Activated T-helper 2 cell treated with anti-CD3 and anti-CD28 coated beads, Interferon-gamma antibody, Interleukin-2, Interleukin-4, amounts not matched to agents 10 μg/mL and 5 μg/mL and 100 μg/mL, durations not matched to agents 14 hours and 24 hours and 36 hours (primary cell): ENCODE measurements at places on chromosomes 3 and 15. TPM values are rescaled to one million over a fixed set of nuclear protein-coding genes. Genes with fewer than 3 reads are reported as not detected.

DNA sequence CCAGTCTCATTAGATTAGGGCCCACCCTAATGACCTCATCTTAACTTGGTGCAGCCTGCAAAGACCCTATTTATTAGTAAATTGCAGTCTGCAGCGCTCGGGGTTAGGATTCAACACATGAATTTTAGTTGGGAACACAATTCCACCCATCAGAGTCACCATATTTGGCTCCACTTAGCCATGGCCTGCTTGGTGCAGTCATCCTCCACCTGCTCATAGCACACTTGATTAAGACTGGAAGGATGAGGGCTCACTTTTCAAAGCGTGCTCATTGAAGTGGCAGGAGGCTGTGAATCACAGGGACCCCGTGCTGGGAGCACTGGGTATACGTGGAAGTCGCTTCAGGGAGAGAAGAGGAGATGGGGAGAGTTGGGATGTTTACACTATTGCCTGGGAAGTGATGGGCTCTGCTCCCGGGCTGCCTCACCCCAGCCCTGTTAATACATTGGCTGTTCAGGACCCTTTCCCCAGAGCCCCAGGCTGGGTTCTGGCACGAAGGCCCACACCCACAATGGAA is 68.2 kb downstream of the ASB7 start:
- no peaks in the 10 kb centered on the region for H3K4me1 ChIP-seq
- no peak for DNase-seq
- no peak overlapping the region for H3K27ac ChIP-seq

Gene GXYLT2
- 0.05 TPM in 1 of 2 replicates, not detected in the other for total RNA-seq

Gene REC114
- not detected in 2 replicates for total RNA-seq

- H3K27ac ChIP-seq: no peak overlapping the region
- no peaks in the 10 kb centered on the region for H3K36me3 ChIP-seq
- no peak overlapping the region for H3K4me3 ChIP-seq
- no peaks in the 10 kb centered on the region for H3K27me3 ChIP-seq
- no peak for DNase-seq
Observed at GRCh38 chr15:93486407-93487117, 397.6 kb upstream of the RGMA start.

DNA sequence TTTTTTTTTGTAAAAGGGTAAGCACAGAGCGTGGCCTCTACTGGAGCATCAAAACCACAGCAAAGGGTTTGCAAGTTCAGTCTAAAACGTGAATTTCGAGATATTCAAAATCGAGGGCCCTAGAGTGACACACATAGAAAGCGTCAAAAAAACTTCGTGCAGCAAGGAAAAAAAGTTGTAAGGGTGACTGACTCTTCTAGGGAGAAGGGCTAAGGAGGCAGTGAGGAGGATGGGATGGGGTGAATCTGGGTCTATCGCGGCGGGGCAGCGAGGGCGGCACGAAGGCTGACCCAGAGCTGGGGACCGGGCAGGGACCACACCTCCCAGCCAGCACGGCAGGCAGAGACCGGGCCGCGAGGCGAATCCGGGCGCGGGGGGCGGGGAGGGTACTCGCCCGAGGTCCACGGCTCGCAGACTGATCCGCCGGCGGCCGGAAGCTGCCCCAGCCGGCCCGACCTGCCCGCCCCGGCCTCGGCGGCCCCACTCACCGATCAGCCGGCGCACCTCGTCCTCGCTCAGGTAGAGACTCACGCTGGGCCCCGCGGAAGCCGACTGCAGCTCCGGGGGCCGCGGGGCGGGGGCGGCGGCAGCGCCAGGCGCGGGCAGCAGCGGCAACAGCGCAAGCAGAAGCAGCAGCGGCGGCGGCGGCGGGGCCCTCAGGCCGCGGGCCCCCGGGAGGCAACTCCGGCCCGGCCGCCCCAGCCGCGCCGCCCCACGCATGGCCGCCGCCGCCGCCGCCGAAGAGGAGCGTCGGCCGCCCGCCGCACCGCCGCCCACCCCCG is 533 bp downstream of the RYK start:
- peak overlapping the region; percentile 77 for H3K27ac ChIP-seq
- H3K27me3 ChIP-seq: peaks cover 41% of the 10 kb centered on the region
- peaks cover 39% of the 10 kb centered on the region for H3K4me1 ChIP-seq
- DNase-seq: peak; percentile 20

GRCh38 chr3:185555860-185556347 is 3.5 kb upstream of the LIPH start:
- H3K36me3 ChIP-seq: no peaks in the 10 kb centered on the region
- no peak overlapping the region for H3K27ac ChIP-seq
- H3K4me3 ChIP-seq: no peak overlapping the region
- H3K27me3 ChIP-seq: no peaks in the 10 kb centered on the region

DNA sequence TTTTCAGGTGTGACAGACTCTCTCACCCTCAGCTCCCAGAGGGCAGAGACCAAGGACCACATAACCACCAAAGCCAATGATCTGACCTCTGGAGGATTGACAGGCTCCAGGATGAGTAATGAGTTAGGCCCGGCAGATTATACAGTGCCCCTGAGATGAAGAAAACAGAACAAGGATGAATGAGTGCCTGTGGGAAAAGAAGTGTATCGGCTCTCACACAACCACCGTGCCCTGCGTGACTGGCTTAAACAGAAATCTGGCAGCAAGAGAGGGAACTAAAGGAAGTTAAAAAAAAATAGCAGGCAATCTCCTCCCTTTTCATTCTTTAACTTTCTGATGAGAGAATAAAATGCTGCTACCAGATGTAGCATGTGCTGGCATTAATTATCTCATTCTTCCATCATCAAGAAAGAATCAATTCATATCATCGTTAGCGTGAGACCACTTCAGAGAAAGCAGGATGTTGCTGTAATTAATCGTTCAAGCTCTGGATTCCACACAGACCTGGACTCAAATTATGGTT is 227.5 kb upstream of the COL8A1 start:
- no peak overlapping the region for H3K4me3 ChIP-seq
- H3K27me3 ChIP-seq: no peaks in the 10 kb centered on the region
- no peaks in the 10 kb centered on the region for H3K36me3 ChIP-seq

- DNase-seq: no peak
- H3K4me3 ChIP-seq: no peak overlapping the region
- no peak overlapping the region for H3K27ac ChIP-seq
- H3K27me3 ChIP-seq: no peaks in the 10 kb centered on the region
Observed at GRCh38 chr3:87390353-87390752, 114.0 kb upstream of the POU1F1 start.

Gene CYP1A2
- not detected in 2 replicates for total RNA-seq

Gene KCNMB3
- 0.28 and 0.52 TPM in 2 replicates for total RNA-seq

DNA sequence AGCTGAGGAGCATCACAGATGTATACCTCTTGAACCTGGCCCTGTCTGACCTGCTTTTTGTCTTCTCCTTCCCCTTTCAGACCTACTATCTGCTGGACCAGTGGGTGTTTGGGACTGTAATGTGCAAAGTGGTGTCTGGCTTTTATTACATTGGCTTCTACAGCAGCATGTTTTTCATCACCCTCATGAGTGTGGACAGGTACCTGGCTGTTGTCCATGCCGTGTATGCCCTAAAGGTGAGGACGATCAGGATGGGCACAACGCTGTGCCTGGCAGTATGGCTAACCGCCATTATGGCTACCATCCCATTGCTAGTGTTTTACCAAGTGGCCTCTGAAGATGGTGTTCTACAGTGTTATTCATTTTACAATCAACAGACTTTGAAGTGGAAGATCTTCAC is 3.0 kb downstream of the CCR8 start:
- H3K36me3 ChIP-seq: peaks cover 35% of the 10 kb centered on the region
- H3K27ac ChIP-seq: no peak overlapping the region
- no peak for DNase-seq
- peak overlapping the region; percentile 6 for H3K4me3 ChIP-seq

GRCh38 chr3:109685084-109686079 is 348.0 kb upstream of the DPPA4 start:
- H3K27ac ChIP-seq: no peak overlapping the region
- no peak overlapping the region for H3K4me3 ChIP-seq
- no peaks in the 10 kb centered on the region for H3K36me3 ChIP-seq
- DNase-seq: no peak
- no peaks in the 10 kb centered on the region for H3K4me1 ChIP-seq

GRCh38 chr3:19744047-19744446 is 190.0 kb downstream of the EFHB start:
- H3K27me3 ChIP-seq: no peaks in the 10 kb centered on the region
- no peaks in the 10 kb centered on the region for H3K36me3 ChIP-seq
- no peak overlapping the region for H3K4me3 ChIP-seq
- H3K4me1 ChIP-seq: no peaks in the 10 kb centered on the region
- no peak overlapping the region for H3K27ac ChIP-seq
- no peak for DNase-seq

DNA sequence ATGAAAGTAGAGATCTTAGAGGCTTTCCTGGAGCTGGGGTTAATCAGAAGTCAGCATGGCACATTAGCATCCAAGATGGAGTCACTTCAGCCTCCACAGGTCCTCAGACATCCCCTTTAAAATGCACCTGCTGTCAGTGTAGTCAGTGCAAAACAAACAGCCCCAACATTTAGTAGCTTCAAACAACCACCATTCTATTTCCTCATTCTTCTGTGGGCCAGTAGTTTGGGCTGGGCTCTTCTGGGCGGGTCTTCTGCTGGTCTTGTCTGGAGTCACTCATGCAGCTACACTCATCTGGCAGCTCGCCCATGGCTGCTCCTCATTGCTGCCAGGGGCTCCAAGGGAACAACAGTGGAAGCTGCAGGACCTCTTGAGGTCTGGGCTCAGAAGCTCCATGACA is 99.9 kb downstream of the TLE3 start:
- H3K27me3 ChIP-seq: peaks cover 4% of the 10 kb centered on the region
- no peak overlapping the region for H3K27ac ChIP-seq

DNA sequence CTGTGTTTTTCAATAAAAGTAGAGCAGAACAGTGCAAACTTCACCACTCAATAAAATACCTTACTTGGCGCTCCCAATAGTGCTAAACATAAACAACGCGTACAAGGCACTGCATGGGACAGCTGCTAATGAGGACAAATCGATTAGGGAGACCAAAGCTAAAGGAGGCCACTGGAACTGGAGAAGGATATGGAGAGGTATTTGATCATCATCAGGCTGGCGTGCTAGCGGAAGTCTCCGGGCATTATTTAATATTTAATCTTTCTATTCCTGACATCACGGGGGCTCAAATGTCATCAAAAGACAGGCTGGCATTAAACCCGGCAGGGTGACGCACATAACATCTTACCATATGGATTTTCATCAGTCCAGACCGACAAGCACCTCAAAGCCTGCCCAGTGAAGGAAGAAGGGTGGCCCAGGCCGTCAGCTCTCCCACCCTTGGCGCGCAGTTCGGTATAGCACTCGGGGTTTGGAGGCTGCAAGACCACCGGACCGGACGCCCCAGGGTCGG is 604 bp downstream of the CCPG1 start:
- H3K36me3 ChIP-seq: no peaks in the 10 kb centered on the region
- H3K4me3 ChIP-seq: peak overlapping the region; percentile 90
- DNase-seq: no peak
- H3K27ac ChIP-seq: peak overlapping the region; percentile 86
- peaks cover 29% of the 10 kb centered on the region for H3K4me1 ChIP-seq
- H3K27me3 ChIP-seq: peaks cover 1% of the 10 kb centered on the region
